Body of pancreas (tissue), 4 donors: ENCODE measurements at places on chromosomes 2 and 18.

DNA sequence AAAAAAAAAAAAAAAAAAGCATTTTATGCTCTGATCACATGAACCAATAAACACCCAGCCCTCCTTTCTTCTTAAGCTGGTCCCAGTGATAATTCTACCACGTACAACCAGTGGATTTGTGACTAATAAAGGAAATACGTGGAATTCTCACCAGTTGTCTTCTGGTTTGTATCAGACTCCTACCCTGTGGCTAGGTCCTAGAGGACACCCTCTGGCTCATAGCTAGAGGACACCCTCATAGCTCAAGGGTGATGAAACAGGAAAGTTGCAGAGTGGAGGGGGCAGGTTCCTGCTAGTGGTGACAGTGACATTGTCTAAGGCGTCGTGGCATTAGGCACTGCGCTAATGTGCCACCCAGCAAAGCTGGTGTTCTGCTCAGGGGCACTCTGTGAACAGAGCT lies 167.8 kb downstream of the BCL11A start:
- no peak for DNase-seq

DNA sequence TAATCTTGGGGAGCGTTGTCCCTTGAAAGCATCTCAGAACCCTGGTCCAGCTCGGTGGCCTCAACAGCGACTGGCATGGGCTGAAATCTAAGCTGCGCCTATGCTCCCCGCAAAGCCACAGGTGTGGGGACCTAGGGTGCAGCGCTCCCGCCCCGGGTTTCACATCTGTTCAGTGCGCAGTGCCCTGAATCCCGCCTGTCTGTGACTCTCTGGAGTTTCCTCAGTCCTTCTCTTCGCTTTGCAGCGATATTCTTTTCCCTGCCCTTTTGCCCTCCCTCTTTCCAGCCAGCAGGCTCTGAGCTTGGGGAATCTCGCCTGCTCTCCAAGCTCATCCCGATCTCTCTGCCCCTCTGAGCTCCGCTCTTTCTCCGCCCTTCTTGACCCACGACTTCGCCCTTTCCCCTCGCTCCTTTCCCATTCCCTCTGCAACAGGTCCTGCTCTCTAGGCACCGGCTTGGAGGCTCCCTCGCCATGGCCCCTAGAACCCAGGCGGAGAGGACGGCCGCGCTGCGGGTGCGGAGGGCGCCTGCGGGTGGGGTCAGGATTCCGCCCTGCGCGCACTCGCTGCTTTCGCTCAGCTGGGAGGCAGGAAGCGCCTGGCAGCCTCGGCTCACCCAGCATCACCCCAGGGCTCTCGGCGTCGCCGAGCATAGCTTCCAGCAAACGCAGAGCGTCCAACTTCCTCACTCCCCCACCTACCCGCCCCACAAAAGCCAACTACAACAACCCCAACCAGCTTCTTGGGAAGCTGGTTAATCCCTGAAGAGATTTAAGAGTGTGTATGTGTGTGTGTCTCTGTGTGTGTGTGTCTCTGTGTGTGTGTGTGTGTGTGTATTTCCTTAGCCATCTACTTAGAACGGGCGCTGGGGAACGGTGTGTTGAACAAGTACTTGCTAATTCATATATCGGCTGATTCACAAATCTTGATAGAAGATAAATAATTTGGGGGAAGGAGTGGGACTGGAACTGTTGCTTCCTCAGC lies 1.1 kb downstream of the GRP start:
- DNase-seq = no peak

- DNase-seq = no peak
Measured at GRCh38 chr2:134564549-134564948, 154.3 kb downstream of the TMEM163 start.

DNA sequence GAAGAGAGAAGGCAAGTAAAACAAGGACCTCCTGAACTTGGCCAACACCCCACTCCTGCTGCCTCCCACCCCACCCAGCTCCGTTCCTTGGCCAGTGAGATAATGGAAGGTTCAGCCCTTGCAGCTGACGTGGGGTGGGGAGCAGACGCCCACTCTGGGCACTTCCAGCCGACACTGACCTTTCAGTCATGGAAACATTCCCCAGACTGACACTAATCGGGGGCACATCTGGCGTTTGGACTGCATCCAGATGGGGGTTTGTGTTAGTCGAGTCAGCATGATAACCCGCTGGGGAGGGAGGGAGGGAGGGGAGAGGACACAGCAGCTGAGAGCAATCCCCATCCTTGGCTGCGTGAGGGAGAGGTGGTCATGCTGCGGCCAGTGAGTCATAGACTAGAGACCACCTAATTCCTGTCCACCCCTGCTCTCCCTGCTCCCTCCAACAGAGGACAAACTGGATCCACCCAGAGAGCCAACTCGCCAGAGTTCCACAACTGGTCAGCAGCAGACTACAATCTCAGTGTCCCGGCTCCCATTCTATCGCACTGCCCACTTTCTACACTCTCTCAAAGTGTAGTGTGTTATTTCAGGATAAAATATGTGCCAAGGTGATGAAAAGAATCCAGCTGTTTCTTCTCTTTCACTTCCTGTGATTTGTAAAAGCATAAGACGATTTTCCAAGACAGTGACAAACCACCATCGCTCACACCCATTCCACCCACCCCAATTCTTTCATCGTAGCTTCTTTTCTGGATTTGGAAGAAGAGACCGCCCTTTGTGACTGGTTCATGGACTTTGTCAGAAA lies 115.4 kb upstream of the PKDCC start:
- DNase-seq = peak; percentile 34
